ENCODE measurements at places on chromosomes 4 and X.

GRCh38 chrX:13130816-13131215 is 86.4 kb upstream of the FAM9C start:
- no peak for DNase-seq

DNA sequence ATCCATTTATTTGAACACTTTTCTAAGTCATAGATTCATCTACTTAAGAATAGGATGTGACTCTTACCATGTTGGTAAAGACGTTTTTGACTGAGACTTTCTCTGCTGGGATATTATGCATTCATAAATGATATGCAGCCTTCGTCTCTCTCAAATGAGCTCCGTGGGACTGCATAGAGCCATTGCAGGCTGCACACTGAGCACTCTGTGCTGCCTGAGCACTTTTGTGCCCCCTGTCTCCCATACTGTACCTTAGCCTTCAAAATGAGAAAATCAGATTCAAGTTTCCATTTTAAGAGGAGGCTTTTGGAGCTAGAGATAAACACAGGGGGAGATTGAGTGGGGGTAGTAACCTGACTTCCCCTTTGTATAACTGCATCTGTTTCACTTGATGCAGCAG is 433.6 kb downstream of the ZIC3 start:
- DNase-seq, result no peak

DNA sequence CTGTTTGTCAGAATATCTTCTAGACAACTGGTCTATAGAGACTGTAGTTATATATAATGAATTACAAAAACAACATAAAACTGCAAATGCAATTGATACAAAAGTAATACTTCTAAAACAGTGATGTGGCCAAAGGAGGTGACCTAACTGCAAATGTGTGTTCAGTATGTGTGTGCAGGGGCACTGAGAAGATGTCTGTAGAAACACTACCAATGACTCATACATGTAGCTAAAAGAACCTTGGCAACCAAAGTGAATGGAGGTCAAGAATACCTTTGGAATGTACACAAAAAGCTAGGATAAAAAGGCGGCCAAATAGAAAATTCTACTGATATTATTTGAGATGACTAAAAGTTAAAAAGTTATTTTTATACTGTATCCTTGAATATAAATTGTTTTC is 261.8 kb downstream of the CAMK2D start:
- DNase-seq, result no peak

DNA sequence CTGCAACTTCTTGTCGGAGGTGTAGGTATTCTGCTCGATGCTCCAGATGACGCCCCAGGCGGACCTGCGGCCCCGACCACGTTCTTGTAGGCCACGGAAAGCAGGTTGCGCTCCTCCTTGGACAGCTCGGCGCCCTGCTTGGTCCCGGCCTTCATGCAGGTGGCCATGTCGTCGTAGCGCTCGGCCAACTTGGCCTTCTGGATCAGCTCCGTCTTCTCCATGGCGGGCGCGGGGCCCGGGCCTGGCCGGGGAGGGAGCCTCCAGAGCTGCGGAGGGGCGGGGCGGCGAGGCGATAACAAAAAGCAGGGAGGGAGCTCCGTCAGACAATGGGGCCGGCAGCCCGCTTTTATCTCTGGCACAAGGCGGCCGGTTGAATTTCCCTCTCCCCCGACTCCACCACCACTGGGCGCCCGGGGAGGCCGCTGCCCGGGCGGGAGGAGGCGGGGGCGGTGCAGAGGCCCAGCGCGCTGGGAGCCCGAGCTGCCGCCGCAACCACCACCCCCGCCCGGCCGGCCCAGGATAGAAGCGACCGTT is 28.3 kb upstream of the DRP2 start:
- DNase-seq, result no peak

DNA sequence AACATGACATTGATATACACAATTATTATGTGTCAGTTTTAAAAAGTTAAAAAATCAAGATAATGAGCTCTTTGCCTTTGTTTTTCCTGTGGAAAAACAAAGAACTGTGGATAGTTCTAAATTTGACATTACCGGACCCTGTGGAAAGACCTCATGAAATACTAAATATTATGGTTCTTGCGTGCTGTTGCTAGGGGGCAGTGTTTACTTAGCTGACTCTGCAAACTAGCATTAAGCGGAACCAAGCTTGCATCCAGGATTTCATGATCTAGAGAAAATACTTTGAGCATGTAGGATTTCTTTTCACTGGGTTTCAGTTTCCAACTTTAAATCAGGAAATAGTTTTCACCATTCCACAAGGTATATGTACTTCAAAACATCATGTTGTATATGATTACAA is 33.6 kb downstream of the CLCN4 start:
- peak; percentile 42 for DNase-seq

GRCh38 chr4:24719615-24720014 is 75.8 kb upstream of the SOD3 start:
- DNase-seq, result no peak

- DNase-seq, result no peak
Observed at GRCh38 chr4:143348233-143349077, 11.8 kb downstream of the GAB1 start.

DNA sequence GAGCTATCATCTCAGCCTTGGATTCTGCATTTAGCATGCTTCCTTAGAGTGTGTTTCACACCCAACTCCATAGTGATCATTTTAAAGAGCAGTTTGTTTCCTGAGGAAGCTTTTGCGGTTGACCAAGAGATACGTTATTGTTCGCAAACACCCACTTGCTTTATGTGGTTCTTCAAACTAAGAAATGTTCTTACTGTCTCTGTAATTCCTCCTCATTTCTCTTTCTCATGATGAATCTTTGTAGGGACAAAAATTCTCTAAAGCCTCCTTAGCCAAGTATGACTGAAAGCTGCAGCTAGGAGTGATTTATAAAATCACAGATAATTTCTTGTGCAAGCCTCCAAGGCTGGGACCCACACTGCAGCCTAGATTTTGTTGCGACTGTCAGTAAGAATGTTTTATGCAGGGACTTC is 10.0 kb downstream of the TNIP3 start:
- peak; percentile 68 for DNase-seq

- DNase-seq, result no peak
Observed at GRCh38 chr4:90876296-90876695, 749.1 kb downstream of the CCSER1 start.
